ENCODE measurements at places on chromosomes 2 and 18.

GRCh38 chr2:105557021-105557920 is 158.4 kb upstream of the FHL2 start:
- no peak for ATAC-seq

GRCh38 chr2:121076498-121076820 is 208.5 kb downstream of the TFCP2L1 start:
- no peak for ATAC-seq

DNA sequence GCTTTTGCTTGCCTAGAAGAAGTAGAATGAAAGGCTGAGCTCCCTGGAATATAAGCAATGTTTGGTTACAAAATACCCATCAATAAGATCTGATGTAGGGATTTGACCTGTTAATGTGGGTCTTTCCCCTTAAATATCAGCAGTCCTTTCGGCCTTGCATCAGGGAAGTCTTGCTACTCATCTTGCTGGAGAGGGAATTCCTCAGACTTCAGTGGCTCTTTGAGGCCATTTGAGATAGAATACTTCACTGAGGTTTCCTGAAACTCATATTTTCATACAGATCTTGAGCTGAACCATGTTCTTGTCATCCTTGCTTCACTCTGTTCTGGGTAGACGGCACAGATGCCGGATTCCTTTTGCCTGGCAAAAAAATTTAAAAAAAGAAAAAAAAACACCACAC is 3.9 kb downstream of the TWIST2 start:
- no peak for ATAC-seq

- no peak for ATAC-seq
Measured at GRCh38 chr18:11020877-11021414, 128.4 kb downstream of the PIEZO2 start.

DNA sequence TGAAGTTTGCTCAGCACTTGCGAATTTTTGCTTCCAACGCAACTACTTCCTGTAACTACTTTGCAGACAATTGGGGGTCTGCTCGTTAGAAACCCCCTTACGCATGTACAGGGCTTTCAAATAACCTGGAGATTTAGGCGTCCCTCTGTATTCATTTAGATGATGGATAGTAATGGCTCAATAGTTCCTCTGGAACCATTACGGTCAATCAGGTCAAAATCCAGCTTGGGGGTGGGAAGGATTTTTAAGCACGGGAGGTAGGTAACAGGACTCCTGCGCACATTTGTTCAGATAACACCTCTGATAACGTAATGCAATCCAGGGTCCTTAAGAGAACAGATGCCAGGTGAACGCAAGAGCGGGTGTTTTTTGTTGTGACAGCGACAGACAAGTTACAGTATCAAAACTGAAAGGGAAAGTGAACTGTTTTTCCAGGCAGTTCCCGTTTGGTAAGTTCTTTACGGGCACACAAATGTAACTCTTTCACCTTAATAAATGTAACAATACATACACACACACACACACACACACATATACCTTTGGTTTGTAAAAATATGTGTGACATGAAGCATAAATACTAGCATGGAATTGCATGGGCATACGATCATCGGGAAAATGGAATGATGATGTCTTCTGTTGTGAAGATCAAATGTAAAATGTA is 3.8 kb upstream of the OSR1 start:
- ATAC-seq = no peak

- no peak for ATAC-seq
Measured at GRCh38 chr2:39093218-39093898, 27.5 kb downstream of the SOS1 start.

- peak; percentile 83 for ATAC-seq
Measured at GRCh38 chr2:64114063-64114911, 29.9 kb downstream of the PELI1 start.

DNA sequence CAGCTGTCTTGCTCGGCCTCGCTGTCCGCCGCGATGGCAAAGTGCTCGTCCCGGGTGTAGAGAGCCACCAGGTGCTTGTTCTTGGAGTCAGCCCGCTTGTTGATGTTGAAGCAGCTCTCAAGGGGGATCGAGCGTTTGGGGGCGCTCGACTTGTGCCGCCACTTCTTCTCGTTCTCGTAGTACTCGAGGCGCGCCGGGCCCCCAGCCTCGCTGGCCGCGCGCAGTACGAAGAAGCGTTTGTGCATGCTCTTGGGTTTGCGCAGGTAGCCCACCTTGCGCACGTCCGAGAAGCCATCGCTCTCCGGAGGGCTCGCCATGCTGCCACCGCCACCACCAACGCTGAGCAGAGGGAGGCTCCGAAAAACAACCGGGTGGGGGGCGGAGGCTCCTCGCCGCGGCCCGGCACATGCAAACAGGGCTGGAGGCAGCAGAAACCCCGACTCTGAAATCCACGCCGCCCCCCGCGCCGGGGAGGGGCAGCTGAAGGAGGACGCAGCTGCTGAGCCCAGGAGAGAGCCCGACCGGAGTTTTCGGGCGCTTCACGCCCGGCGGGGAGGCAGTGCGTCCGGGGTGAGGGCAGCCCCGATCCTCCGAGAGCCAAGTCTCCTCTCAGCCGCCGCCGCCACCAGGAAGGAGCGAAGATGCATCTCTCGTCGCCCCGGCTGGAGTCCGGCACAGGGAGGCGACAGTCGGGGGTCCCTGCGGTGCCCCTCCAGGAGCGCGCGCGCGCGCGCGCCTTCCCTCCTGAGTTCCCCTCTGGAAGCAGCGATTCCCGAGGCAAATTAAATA is 1.0 kb downstream of the IRS1 start:
- ATAC-seq = peak; percentile 8

Measured in activated CD4-positive, CD25-positive, alpha-beta regulatory T cell treated with anti-CD3 and anti-CD28 coated beads, Interleukin-2, amount 50 U/mL, for 24 hours (primary cell).